Midbrain (tissue), 1 donor: ENCODE measurements at places on chromosomes 5 and 9.

DNA sequence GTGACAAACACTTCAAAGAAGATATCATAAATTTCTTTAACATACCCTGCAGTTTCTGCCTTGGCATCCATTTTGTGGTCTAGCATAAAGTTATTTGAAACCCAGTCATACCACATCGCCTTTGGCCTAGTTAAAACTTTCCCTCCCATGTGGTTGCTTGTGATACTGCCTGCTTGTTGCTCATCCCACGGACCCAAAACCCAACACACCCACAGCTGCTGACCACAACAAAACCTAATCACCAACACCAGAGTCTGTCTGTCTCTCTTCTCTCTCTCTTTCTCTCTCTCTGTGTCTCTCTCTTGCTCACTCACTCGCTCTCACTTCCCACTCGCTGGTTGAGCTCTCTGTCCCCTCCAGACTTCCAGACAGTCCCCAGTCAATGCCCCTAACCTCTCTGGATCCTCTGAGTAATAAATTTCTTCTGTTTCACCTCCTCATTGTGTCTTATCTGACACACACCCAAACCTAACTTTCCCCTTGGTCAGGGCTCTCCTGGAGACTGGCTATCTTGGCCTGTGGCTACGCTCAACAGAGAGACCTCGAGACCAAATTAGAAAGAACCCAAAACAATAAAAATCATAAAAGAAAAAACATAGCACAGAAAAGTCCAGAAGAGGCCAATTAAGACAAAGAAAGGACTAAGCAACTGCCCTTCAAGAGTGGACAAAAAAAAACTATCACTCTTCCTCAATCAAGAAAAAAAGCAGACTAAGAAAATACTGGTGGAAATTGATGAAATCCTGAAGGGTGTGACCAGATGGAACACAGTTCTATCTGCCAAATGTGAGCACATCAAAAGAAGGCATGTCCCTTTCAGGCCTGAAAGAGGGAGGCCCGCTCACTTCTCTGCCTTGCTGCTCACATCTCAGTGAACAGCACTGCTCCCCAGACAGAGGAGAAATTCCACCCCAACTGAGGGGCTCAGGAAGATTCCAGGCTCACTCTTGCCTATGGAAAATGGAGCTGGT is 41.5 kb downstream of the TTLL11 start:
- DNase-seq: no peak

- DNase-seq: no peak
Measured at GRCh38 chr9:37438359-37438758, 15.9 kb downstream of the GRHPR start.

DNA sequence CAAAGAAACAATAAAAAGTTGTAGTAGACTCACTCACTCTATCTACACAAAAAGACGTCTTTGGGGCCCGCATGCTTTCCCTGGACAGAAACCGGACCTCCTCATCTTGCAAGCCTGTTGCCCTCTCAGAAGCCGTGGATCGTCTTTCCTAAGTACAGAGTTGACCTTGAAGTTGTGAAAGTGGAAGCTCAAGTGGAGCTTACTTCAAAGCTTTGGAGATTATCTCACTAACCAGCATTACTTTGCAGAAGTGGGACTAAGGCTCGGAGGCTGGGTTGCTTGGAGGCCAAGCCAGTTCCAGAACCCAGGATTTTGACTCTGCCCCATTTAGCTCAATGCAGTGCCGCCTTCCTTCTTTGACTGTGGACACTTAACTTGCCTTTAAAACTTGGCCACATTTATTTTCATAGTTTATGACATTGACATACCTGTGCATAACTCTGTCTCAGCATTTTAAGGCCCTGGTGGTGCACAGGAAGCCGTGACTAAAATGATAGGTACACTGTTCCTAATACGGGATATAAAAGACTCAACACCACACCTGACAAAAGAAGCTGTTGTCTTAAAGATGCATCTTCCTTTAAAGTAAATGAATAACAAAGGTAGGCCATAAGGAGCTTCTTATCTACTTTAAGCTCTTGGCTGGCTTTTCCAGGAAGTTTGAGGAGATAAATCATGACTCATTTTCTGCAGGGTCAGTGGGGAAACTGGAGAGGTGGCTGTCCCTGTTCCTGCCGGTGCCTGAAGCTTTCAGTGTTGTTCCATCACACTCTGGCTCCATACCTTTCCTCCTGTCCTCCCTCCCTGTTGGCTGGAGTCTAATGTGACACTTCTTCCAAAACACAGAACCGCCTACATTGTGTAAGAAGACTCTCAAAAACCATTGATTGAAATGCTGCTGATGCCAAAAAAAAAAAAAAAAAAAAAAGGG is 10.7 kb downstream of the SLC25A25 start:
- no peak for DNase-seq

GRCh38 chr9:4346131-4346530 is 46.3 kb upstream of the GLIS3 start:
- no peak for DNase-seq

DNA sequence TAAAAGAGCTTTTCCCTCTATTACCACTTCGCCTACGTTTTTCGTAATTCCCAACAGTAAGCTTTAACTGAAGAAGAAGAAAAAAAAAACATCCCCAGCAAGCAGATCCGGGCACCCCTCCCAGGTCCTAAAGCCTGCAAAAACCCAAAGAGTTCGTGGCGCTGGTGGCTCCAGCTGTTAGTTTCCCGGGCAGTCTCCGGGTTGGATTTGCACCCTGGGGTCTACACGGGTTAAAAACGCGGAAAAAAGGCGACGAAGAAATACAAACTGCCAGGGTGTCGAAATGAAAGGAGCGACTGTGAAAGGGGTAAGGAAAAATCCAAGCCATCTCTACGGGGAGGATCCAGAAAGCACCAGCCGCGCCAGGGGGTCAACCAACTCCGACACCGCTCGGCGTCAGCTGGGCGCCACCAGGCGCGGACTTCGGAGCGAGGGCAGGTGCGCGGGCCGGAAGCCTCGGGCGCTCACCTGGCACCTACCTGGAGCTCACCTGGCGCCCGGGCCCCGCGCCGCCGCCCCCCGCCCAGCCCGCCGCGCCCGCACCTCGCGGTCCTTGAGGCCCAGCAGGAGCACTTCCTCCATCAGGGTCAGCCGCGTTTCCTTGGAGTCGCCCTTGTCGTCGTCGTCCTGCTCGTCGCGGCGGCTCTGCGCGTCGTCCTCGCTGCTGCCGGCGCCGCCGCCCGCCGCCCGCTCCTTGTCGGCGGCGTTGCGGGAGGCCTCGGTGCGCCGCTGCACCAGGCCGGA is 680 bp downstream of the GOLPH3 start:
- DNase-seq: peak; percentile 61

GRCh38 chr5:154320224-154321089 is 125.3 kb upstream of the SAP30L start:
- DNase-seq: no peak

- no peak for DNase-seq
Measured at GRCh38 chr9:92713528-92713927, 43.6 kb upstream of the IPPK start.

- no peak for DNase-seq
Measured at GRCh38 chr5:139076111-139076510, 122.1 kb downstream of the SIL1 start.

DNA sequence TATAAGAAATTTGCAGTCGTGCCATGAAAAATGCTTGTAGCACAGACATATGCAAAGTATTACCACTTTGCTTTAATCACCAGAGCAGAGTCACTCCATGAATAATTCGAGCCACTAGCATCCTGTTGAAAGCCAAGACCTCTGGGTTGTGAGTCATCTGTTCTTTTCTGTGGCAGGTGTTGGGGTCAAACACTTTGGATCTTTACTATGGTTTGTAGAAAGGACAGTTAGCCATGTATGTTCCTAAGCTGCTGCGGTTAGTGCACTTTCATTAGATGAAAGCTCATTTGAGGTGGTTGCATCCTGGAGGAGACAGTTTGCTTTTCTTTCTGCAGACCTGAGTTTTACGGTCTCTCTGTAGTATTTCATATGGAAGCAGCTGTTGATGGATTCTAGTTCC is 223.7 kb downstream of the DMRT2 start:
- DNase-seq: no peak

GRCh38 chr5:96876292-96876850 is at the start of gene ERAP2:
Gene ERAP2, plus strand, starts transcription at chr5:96876500. Its CDS starts 3,186 bp downstream, at chr5:96879686.
- DNase-seq: peak; percentile 57

DNA sequence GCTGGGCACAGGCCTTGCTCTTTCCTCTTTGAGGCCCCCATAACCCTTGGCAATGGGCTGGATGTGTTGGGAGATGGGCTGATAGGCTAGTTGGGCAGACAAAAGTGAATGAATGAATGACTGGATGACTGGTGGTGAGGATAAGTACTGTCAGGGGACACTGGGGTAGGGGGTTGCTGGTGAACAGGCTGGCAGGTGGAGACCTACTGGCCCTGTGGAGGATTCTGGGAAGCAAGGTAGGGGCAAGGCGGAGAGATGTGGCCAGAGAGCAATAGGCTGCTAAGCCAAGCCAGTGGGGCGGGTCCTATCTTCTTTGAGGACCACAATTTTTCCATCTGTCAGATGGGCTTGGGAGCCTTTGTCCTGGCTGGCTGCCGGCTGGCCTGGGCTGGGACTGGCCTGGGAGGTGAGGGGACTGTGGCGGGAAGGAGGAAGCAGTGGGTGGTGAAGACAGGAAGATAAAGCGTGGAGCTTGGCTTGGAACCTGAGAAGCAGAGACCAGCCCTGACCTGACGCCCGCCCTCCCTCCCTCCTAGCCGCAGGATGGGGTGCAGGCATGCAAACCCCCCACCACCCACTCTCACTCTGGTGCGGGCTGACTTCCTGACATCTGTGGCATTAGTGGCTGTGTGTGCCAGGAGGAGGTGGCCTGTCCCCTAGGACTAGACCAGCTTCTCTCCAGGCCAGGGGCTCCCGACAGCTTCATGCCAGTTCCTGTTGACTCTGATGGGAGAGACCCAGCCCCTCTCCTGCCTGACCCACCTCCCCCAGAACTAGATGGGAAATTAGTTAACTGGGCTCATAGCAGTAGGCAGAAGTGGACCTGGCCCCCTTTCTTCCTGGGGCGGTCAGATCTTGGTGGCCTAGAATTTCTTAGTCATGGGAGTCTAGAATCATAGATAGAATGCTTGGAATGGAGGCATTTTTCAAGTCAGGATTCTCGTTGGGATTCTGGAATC is 9.5 kb downstream of the CXXC5 start:
- DNase-seq: no peak

DNA sequence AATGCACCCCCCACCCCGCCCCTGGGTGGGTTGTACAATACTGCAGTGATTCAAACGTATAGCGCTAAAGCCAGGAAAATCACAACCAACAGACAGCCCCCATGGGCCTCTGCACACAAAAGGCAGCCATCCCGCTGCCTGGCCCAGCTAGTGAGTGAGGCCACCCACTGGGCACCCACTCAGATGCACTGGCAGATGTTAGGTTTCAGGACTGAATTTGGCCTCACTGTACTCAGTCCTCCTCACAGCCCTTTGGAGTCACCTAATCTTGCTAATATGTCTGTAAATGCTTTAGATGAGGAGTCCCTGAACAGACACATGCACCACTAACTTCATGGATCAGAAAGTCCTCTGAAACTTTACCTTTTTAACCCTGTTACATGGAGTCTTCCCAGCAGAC is 87.7 kb downstream of the FSTL4 start:
- DNase-seq: no peak

- DNase-seq: no peak
Measured at GRCh38 chr9:76733096-76733495, 31.1 kb upstream of the PCA3 start.

DNA sequence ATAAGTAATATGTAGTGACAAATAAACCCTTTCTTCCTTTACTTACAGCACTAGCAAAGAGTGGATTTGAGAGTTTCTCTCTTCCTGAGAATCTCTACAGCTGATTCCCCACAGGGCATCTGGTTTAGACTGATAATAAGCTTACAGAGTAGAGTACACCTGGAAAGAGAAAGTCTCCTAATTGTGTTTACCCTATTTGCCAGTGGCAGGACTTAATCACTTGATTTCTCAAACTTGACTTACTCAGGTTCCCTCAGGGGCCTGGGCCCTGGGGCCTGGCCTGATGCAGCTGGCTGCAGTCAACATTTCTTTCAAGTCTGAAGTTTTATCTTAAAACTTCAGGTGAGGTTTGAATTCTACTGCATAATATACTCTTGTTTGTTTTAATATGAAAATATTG is 38.0 kb upstream of the UBTD2 start:
- DNase-seq: no peak

- no peak for DNase-seq
Measured at GRCh38 chr9:120531683-120532300, 48.2 kb downstream of the CDK5RAP2 start.

GRCh38 chr9:113886466-113886865 is 10.4 kb downstream of the ZNF618 start:
- DNase-seq: no peak

GRCh38 chr5:120101771-120102170 is 362.3 kb upstream of the PRR16 start:
- DNase-seq: no peak

DNA sequence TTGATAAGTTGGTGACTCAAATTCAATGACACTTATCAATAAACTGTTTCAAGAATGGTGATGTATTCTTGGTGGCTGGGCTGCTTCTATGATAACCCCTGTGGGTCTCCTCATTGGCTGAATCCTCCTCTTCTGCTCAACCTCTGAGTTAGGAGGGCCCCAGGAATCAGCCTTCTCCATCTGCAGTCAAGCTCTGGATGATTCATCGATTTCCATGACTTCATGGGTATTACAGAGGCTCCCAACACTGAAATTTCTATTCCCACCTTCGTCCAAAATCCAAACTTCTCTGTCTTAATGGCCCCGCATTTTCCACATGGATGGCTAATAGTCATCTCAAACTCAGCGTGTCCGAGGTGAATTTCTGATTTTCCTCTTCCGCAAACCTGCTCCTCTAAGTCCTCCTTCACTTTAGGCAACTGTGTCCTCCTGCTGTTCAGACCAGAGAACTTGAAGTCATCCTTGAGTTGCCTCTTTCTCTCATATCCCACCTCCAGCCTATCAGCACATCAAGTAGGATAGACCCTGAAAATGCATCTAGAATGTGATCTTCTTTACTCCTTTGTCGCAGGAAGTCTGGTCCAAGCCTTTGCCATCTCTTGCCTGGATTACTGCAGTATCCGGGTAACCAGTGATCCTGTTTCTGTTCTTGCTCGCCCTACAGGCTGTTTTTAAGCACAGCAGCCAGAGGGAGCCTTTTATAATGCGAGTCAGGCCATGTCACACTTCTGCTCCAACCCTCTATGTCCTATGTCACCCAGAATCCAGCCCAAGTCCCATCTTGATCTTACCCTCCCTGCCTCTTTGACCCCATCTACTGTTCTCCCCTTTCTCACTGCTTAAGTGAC is 41.4 kb upstream of the IL7R start:
- DNase-seq: no peak

- no peak for DNase-seq
Measured at GRCh38 chr5:148912714-148913398, 86.4 kb downstream of the ADRB2 start.

DNA sequence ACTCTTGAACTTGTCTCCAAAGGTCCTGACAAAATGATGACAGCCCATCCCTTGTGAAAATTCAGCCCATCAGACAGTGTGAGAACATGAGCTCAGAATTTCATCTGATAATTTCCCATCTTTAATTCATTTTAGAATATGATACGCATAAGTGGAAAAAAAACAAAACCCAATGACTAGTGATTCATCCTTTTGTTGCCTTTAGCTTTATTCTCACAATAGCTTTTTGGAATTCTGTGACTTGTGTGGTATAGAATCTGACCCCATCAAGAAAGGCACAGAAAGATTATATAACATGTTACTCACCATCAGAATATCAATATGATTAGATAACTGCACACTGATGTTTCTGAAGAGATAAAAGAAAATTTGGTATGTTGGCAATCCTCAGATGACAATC is 16.1 kb upstream of the TMED7 start:
- DNase-seq: no peak

GRCh38 chr9:27460226-27461023 is 63.7 kb upstream of the IFNK start:
- no peak for DNase-seq
